ENCODE measurements at places on chromosomes 1 and 21. TPM values are rescaled to one million over a fixed set of nuclear protein-coding genes. Genes with fewer than 3 reads are reported as not detected.

TMEM240 gene
- total RNA-seq: 12.0 TPM

FCGR3A gene
- 2.9 TPM for total RNA-seq

UTS2 gene
- not detected for total RNA-seq

RYR2 gene
- 7.6 TPM for total RNA-seq

All from camera-type eye (tissue), 1 donor.